Bronchial smooth muscle cell (primary cell): ENCODE measurements at places on chromosomes 12 and 14. TPM values are rescaled to one million over a fixed set of nuclear protein-coding genes. Genes with fewer than 3 reads are reported as not detected.

The ZNF891 gene
- total RNA-seq: 0.79 and 0.94 TPM in 2 replicates

The CEBPE gene
- total RNA-seq: 0.16 TPM in 1 of 2 replicates, not detected in the other

The OTX2 gene
- total RNA-seq: not detected in 2 replicates

The KRT81 gene
- under 0.01 TPM in 1 of 2 replicates, not detected in the other for total RNA-seq

The COPS7A gene
- 98.5 and 128 TPM in 2 replicates for total RNA-seq

The ESPL1 gene
- 0.86 and 1.9 TPM in 2 replicates for total RNA-seq

The P2RX2 gene
- 0.16 and 0.26 TPM in 2 replicates for total RNA-seq

The TRPV4 gene
- total RNA-seq: 1.1 and 2.4 TPM in 2 replicates

The PTPN21 gene
- total RNA-seq: 6.9 and 8.2 TPM in 2 replicates

The KRT75 gene
- not detected in 2 replicates for total RNA-seq
